T-cell (primary cell): ENCODE measurements at places on chromosomes 1 and 21. TPM values are rescaled to one million over a fixed set of nuclear protein-coding genes. Genes with fewer than 3 reads are reported as not detected.

DNA sequence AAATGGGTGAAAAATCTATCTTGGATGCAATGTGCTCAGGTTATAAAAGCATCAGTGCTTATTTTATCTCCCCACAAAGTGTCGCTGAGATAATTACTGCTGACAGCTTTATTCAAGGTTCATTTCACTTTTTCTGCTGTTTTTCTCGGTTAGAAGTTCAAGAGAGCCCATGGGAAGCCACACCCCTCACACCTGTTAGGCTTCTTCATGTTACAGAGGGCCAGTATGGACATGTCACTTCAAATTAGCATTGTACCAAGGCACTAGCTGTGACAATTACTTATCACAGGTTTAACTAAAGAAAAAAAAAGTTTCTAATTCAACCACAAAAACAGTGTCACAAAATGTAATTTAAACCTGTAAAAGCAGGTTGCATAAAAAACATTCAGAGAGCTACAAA, 187.3 kb upstream of the DMRTA2 start:
- H3K36me3 ChIP-seq: no peaks in the 10 kb centered on the region
- no peak overlapping the region for H3K4me3 ChIP-seq
- DNase-seq: no peak
- H3K27me3 ChIP-seq: no peaks in the 10 kb centered on the region
- H3K4me1 ChIP-seq: no peaks in the 10 kb centered on the region
- no peak overlapping the region for H3K27ac ChIP-seq

GRCh38 chr1:246824541-246824940, 100.3 kb downstream of the SCCPDH start:
- H3K4me1 ChIP-seq: peaks cover 11% of the 10 kb centered on the region
- H3K27ac ChIP-seq: no peak overlapping the region
- no peak overlapping the region for H3K4me3 ChIP-seq
- no peaks in the 10 kb centered on the region for H3K36me3 ChIP-seq
- H3K27me3 ChIP-seq: peaks cover 6% of the 10 kb centered on the region

- no peaks in the 10 kb centered on the region for H3K27me3 ChIP-seq
- H3K4me3 ChIP-seq: no peak overlapping the region
- no peaks in the 10 kb centered on the region for H3K4me1 ChIP-seq
- H3K36me3 ChIP-seq: no peaks in the 10 kb centered on the region
- no peak for DNase-seq
Observed at GRCh38 chr1:110864287-110864686, 8.7 kb upstream of the CD53 start.

DNA sequence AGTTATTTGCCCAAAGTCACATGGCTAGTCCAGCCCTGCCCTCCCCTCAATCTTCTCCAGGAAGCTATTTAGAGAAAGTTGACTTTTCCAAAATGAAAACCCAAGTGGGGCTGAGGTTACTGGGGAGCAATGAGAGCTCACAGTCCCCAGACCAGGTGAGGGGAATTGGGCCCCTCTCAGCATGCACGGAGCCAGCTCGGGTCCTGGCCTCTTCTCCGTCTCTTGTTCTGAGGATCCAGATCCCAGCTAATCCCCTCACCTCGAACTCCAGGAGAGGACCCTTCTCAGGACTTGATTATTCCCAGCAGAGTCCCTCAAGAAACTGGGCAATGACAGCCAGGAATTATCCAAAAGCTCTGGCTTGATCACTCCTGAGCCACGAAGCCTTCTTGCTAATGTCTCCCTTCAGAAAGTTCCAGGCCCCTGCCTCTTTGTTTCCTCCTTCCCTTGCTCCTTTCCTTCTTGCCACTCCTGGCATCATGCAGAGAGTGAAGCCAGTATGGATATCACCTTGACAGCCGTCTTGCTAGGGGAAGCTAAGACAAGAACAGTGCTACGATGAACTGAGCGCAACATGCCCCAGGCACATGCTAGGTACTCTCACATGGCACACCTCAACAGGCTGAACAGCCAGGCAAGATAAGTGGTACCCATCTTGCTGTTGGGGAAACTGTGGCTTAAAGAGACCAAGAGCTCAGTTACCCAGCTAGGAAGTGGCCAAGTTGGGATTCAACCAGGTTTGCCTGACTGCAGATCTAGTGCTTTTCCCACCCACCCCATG, 51.9 kb downstream of the KLHDC7A start:
- no peaks in the 10 kb centered on the region for H3K27me3 ChIP-seq
- no peaks in the 10 kb centered on the region for H3K36me3 ChIP-seq
- DNase-seq: no peak
- no peaks in the 10 kb centered on the region for H3K4me1 ChIP-seq
- H3K4me3 ChIP-seq: no peak overlapping the region

The SLC25A24 gene
- 15.5 TPM for total RNA-seq

DNA sequence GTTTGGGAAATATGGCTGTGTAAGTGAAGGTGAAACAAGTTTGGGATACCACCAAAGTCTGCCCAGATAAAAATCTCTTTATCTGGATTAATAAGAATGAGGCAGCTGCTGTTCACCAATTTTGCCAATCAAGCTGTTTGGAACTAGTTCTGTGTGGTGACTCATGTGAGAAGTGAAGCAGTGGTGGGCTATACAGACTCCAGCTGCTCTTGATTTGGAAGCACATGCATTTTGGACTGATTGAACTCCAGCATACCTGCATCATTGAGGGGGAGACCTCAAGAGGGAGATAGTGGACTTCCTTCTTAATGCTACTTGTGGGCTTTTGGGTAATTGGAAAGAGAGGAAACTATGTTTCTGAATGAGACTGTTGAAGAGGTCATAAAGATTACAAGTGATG, 99.2 kb upstream of the B3GALT2 start:
- H3K27me3 ChIP-seq: no peaks in the 10 kb centered on the region
- no peak overlapping the region for H3K27ac ChIP-seq
- H3K36me3 ChIP-seq: no peaks in the 10 kb centered on the region
- H3K4me1 ChIP-seq: no peaks in the 10 kb centered on the region

DNA sequence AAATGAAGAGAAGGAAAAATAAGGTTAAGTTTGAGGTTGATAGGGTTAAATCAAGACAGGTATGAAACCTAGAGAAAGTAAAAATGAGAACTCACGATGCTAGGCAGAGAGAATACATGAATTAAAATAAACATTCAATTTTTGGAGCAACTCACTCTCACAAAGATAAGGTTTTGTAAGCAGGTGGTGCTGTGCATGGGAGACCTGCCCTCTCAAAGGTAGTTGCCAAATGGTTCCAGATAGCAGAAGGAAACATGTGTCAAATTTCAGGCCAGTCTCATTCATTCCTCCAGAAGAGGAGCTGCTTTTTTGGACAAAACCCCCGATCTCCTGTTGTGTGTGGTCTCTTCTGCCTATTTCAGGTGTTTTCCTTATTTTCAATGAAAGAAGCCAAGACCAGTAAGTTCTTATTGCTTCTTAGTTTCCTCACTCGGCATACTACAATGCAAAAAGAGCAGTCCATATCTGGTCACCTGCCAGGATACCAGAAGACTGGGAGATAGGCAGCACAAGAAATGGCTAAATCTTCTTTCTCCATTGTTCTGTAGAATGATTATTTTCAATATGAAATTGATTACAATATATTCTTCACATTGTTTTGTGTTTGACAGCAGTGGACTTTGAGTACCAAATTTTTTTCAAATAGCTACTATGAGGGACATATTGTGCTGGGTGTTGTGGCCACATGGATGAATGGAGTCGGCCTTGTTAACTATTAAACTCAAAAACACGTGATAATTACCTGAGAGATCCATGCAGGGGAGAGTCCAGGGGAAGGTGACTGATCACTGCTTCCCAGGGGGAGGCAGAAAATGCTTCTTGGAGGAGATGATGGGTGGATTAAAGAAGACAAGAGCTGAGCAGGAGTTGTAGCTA, 3.6 kb downstream of the CR1L start:
- H3K36me3 ChIP-seq: no peaks in the 10 kb centered on the region
- DNase-seq: no peak
- H3K4me3 ChIP-seq: no peak overlapping the region
- peaks cover 11% of the 10 kb centered on the region for H3K27me3 ChIP-seq
- H3K27ac ChIP-seq: no peak overlapping the region

DNA sequence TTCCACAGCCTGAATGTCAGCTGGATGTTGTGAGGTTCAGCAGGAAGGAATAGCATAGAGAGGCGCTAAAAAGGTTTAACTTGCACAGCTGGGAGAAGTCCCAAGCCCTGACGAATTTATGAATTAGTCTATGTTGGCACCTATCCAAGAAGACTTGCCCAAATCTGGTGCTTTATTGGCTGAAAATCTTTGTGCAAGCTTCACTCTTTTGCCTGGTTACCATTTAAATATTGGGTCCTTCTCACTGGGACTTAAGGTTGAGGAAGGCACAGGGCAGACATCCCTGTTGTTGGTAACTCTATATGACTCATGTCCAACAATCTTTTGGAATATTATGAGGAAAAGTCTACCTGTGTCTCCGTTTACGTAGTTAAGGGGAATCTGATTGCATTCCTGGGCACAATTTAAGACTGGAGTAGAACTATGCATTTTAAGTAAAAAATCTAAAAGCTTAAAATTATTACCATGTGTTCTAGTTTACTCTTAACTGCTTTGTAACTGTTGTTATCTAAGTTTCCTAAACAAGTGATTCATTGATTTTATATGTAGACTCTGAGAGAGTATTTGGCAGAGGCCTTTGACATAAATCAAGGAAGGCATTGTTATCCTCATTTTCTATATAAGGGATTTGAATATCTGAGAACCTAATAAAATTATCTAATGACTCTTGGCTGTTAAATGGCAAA, 181.7 kb upstream of the DPYD start:
- no peaks in the 10 kb centered on the region for H3K4me1 ChIP-seq
- H3K36me3 ChIP-seq: no peaks in the 10 kb centered on the region
- H3K4me3 ChIP-seq: no peak overlapping the region
- no peaks in the 10 kb centered on the region for H3K27me3 ChIP-seq

The ZNF648 gene
- not detected for total RNA-seq

- H3K4me3 ChIP-seq: no peak overlapping the region
- H3K27ac ChIP-seq: no peak overlapping the region
- no peak for DNase-seq
- no peaks in the 10 kb centered on the region for H3K4me1 ChIP-seq
Observed at GRCh38 chr1:239874831-239875230, 216.9 kb upstream of the FMN2 start.

The LENEP gene
- 3.0 TPM for total RNA-seq

DNA sequence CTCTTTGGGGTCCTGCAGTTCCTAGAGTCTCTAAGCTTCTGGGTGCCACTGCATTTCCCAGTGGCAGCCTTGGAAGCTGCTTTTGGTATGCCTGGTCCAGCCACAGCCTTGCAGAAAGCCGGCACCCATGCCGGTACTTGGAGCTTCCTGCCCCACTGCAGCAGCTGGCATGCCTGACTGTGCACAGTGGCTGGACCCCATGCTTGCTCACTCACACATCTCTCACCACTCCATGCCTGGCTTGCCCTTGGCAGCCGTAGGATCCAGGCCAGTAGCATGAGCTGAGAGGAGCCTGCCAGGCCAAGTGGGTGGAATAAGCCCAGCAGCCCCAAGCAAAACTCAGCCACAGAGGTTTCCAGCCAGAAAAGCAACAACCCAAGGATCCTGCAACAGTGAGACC, 20.3 kb upstream of the FNBP1L start:
- no peak for DNase-seq
- no peaks in the 10 kb centered on the region for H3K36me3 ChIP-seq
- no peak overlapping the region for H3K27ac ChIP-seq
- H3K4me3 ChIP-seq: no peak overlapping the region

The SPATA45 gene
- 0.57 TPM for total RNA-seq

The WNT9A gene
- 0.29 TPM for total RNA-seq

The RPS27 gene
- 5,716 TPM for total RNA-seq

The LEPROT gene
- total RNA-seq: 17.8 TPM

GRCh38 chr1:205568469-205569361, 63.1 kb downstream of the ELK4 start:
- peaks cover 4% of the 10 kb centered on the region for H3K27me3 ChIP-seq
- peak overlapping the region; percentile 20 for H3K4me3 ChIP-seq
- no peak for DNase-seq
- no peaks in the 10 kb centered on the region for H3K36me3 ChIP-seq

GRCh38 chr1:67427947-67428346, 2.3 kb downstream of the SERBP1 start:
- peak overlapping the region; percentile 26 for H3K27ac ChIP-seq
- H3K4me3 ChIP-seq: peak overlapping the region; percentile 96
- H3K36me3 ChIP-seq: no peaks in the 10 kb centered on the region
- H3K27me3 ChIP-seq: no peaks in the 10 kb centered on the region
- no peak for DNase-seq

GRCh38 chr1:29499104-29499650, 262.9 kb downstream of the PTPRU start:
- H3K27ac ChIP-seq: no peak overlapping the region
- DNase-seq: no peak
- H3K36me3 ChIP-seq: no peaks in the 10 kb centered on the region

The S100B gene
- 10.4 TPM for total RNA-seq

DNA sequence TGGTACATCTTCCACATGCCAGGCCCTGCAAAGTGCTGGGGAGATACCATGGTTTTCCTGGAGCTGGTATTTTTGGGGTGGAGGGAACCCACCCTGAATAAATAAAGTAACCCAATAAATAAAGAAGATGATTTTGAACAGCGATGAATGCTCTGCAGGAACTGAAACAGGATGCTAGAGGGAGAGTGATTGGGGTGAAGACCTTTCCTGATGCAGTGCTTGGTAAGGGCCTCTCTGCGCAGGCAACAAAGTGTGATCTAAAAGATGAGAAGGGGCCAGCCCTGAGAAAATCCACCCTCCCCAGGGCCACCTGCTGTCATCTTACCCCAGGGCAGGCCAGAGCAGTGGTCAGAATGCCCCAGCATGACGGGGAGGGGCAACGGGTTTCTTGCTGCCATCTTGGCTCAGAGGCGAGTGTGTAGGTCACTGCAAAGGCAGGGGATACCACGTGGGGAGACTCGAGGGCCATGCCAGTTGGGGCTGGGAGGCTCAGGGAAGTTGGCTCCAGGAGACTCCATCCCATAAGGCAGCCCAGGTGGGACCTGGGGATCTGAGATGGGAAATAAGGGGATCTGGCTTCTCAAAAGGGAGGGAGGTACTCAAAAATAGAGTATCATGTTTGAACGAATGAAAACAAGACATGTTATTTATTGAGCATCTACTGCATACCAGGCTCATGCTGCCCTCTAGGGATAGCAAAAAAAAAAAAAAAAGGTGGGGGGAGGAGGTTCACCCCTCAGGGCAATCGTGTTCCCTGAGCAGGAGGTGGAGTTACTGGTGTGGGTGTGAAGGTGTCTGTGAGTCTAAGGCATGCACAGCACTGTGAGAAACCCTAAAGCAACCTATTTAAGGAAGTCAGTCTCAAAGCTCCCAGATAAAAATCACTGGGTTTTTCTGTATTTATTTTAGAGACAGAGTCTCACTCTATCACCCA, 2.8 kb downstream of the SRARP start:
- no peaks in the 10 kb centered on the region for H3K36me3 ChIP-seq
- no peak overlapping the region for H3K4me3 ChIP-seq
- DNase-seq: no peak
- H3K27ac ChIP-seq: no peak overlapping the region
- peaks cover 14% of the 10 kb centered on the region for H3K27me3 ChIP-seq

The SPRR2A gene
- not detected for total RNA-seq

DNA sequence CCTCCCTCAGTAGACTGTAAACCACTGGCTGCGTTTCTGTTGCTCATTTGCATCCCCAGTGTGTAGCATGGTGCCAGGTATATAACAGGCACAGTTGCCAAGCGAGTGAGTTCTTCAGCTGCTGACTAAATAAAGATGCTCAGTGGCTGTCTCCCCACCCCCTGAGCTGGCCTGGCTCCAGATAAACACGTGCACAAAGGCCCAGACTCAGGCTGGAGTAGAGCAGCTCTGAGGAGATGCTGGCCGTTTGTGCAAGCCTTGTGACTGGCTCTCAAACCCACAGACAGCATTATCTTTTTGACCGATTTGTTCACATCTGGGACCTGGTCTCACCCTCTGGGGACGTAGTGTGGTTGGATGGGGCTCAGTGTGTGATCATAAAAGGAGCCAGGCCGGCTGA, 7.1 kb downstream of the CHRNB2 start:
- H3K4me1 ChIP-seq: no peaks in the 10 kb centered on the region
- no peak overlapping the region for H3K4me3 ChIP-seq
- peaks cover 17% of the 10 kb centered on the region for H3K27me3 ChIP-seq
